ENCODE measurements at places on chromosomes 2 and 18.

GRCh38 chr18:24595561-24596031 is 135.2 kb downstream of the HRH4 start:
- DNase-seq, result no peak

DNA sequence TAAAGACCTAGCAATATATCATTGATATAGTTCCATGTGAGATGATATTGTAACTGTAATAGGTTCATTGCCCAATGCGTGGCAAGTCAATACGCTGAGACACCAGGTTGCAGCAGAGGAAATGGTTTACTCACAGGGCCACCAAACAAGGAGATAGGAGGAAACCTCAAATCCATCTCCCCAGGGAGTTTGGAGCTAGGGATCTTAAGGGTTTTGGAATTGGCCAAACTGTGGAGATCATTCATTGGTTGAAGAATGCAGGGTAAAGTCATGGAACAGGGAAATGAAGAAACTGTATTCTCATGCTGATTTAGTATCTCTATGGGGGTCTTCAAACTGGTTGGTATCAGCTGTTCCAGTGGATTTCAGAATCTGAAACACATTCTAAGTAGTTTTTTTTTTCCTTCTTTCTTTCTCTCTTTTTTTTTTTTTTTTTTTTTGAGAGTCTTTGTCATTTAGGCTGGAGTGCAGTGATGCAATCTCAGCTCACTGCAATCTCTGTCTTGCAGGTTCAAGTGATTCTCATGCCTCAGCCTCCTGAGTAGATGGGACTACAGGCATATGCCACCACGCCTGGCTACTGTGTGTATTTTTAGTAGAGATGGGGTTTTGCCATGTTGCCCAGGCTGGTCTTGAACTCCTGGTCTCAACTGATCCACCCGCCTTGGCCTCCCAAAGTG is 30.7 kb upstream of the PPM1B start:
- DNase-seq, result no peak

DNA sequence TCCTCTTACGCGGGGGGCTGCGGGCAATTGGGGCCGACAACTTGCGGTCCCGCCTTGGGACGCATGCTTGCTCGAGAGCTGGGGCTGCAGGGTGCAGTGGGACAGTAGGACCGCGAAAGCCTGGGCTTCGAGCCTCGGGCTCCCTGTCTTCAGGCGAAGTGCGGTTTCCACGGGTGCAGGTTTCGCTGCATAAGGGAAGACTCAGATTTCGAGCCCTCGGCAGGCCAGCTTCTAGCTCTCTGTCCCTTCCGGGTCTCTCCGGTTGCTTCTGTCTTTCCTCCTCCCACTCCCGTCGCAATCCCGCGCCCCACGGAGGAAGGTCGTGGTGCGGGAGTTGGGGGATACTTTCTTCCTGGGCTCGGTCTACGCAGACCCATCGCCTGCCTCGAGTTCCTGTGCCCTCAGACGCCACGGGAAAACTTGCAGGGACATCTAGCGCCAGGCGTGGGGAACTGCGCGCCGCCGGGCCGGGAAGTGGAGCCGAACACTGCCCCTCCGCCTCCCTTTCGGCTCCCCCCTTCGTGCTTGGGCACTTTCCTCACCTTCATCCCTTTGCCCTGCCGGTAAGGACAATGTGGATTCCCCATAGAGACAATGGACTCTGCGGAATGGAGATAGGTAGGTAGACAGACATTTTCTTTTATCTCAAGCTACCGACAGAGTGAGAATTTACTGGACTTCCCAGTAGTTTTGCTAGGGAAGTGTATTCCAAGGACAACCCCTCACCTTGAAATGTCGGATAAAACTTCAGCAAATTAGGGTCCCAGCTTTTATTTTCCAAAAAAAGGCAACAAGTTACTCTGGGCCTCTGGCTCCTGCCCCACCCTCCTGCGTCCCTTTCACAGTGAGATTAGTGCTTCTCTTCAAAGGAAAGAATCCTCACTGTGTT is 4.2 kb upstream of the HOXD13 start:
- no peak for DNase-seq

- DNase-seq, result no peak
Observed at GRCh38 chr2:240965296-240965904, 33.0 kb upstream of the SNED1 start.

DNA sequence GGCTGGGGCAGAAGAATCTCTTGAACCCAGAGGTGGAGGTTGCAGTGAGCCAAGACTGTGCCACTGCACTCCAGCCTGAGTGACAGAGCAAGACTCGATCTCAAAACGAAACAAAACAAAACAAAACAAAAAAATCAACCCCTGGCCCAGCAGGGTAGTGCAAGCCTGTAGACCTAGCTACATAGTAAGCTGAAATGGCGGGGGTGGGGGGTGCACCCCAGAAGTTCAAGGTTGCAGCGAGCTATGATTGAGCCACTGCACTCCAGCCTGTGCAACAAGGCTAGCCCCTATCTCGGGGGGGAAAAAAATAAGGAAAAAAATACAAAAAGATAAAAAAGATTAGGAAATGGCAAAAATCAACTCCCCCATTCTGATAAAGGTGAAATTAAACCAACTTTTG is 6.4 kb downstream of the ATL2 start:
- DNase-seq, result no peak

DNA sequence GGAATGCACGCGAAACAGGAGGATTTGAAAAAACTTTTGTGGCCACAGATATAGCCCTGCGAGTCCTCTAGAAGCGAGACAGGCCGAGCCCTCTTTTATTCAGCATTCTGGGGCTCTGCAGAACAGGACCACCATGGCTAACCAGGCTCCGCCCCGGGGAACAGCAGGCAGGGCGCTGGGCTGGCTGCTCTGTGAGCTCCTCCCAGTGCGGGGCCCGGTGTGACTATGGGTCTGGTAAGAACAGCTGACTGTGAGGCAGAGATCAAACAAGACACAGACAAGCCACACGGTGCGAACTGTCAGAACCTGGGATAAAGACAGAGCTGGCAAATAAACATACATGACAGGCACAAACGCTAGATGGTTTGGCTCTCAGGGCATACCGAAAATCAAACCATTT is 15.5 kb downstream of the PXDN start:
- DNase-seq, result peak; percentile 46

GRCh38 chr2:236903978-236904377 is 181.7 kb upstream of the COPS8 start:
- no peak for DNase-seq

DNA sequence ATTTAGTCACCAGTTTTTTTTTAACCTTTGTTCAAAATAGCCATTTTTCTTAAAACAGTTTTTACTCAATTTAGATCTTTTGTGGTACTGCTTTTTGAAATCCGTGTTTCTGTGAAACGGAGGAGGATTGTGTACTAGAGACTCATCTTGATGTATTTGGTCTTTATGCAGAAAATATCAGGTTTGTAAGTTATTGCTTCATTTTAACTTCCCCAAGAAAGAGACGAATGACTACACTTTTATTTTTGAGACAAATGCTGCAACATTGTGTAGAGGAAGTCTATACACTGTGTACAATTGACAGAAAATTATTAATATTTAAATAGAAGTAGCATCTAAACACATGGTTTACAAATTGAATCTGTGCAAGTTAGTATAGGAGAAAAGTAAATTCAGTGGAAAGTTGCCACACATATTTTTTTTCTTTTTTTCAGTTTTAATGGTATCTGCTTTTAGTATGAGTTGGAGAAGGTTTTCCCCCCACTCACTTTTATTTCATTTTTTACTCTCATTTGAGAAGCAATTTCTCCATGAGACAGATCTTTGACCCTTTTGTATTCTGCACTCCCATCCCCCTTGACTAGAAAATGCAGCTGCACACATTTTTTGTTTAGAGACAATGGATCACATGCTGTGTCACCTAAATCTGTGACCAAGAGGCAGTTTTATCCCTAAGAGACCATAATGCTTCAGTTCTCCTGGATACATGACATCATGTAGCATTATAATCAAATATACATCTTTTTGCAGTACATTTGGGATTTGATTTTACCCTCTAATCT is 200.8 kb upstream of the STON1 start:
- no peak for DNase-seq

- no peak for DNase-seq
Observed at GRCh38 chr2:72815655-72816278, 10.1 kb downstream of the EXOC6B start.

DNA sequence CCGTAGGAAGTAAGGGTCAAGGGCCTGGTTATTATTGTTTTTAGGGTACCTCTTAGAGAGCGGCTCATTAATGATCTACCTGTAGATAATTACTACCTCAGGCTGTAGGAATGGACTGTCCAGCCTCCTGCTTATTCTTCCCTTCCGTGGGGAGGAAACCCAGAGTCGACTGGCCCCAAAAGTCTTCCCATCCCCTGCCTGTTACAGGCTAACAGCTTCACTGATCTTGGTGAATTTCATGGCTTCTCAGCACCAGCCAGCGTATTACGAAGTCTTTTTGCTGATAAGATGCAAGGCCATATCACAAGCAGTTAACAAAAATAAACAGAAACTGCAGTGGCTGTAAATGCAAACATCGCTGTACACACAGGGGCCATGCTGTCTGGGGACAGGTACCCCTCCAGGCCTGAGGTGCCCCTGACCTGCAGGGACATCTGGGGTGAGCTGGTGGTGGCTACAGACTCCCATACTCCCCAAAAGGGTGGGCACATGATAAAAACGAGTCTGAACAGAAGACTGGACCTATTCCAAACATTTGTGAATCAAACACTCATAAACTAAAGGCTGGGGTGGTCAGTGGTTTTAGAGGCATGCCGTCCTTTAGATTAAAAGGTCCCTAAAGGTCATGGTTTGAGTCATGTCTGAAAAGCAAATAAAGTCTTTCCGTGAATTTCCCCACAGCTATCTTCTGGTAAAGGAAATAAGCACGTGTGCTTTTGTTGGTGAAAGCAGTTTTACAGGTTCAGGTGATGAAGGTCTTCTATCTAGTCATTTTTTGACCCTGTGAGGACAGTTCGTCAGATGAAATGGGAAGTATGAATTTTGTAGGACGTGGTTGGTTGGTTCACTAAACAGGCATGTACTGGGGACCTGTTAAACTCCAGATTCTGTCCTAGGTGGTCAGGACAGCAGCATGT is 36.7 kb downstream of the TTC39C start:
- no peak for DNase-seq

DNA sequence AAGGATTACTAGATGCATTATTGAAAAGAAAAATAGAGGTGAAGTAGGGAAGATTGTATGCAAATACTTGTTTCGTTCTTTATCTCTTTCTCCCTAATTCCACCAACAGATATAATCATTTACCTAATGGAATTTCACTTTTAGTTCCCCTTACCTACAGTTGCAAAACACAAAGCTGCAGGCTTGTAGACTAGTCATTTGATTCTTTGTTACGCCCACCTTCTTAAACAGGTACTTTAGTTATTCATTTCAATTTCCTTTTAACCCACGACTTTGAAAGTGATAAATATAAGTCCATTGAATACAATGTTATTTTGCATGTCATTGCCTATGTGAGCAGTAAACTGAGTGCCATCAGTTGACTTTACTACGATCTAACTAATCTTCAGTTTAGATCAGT is 3.9 kb upstream of the HRH4 start:
- DNase-seq, result no peak

DNA sequence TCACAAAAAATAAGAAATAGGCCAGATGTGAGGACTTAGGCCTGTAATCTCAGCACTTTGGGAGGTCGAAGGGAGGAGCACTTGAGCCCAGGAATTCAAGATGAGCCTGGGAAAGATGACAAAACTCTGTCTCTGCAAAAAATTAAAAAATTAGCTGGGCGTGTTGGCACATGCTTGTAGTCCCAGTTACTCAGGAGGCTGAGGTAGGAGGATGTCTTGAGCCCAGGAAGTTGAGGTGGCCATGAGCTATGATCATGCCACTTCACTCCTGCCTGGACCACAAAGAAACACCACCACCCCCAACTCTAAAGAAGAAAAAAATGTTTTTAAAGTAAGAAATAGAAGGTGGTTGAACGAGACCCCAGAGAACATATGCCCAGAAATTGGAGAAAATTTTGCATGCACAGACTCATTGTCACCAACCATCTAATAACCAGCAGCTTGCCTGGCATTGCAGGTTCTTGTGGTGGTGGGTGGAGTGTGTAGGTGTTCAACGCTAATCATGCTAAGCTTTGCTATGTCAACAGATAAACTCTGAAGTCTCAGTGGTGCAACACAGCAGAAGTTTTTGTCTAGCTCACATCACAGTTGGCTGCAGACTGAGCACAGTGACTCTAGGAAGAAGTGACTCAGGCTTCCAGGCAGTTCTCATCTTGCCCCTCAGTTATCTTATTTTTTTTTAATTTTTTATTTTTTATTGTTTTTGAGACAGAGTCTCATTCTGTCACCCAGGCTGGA is 18.6 kb downstream of the ARL4C start:
- DNase-seq, result no peak

GRCh38 chr2:16625201-16625729 is 40.4 kb downstream of the CYRIA start:
- DNase-seq, result no peak

GRCh38 chr2:40027968-40028367 is 248.9 kb upstream of the THUMPD2 start:
- DNase-seq, result no peak

DNA sequence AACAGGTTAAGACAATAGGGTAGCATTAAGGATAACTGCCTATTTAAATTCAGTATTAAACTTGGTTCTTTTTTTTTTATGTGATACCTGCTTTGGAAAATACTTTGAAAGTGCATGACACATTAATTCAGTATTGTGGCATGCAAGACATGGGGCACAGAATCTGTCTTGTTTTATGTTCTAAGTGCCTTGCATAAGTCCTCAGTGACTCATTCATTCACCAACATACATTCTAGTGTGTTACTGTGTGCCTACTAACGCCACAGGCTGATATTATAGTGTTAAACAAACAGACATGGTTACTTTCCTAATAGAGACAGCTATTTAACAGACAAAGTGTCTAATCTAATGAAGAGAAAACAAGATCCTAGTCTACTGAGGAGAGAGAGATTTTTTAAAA is 91.7 kb downstream of the GCA start:
- DNase-seq, result no peak
